ENCODE measurements at places on chromosomes 7 and 10.

- DNase-seq = no peak
Measured at GRCh38 chr10:97078261-97078937, 107.4 kb downstream of the SLIT1 start.

DNA sequence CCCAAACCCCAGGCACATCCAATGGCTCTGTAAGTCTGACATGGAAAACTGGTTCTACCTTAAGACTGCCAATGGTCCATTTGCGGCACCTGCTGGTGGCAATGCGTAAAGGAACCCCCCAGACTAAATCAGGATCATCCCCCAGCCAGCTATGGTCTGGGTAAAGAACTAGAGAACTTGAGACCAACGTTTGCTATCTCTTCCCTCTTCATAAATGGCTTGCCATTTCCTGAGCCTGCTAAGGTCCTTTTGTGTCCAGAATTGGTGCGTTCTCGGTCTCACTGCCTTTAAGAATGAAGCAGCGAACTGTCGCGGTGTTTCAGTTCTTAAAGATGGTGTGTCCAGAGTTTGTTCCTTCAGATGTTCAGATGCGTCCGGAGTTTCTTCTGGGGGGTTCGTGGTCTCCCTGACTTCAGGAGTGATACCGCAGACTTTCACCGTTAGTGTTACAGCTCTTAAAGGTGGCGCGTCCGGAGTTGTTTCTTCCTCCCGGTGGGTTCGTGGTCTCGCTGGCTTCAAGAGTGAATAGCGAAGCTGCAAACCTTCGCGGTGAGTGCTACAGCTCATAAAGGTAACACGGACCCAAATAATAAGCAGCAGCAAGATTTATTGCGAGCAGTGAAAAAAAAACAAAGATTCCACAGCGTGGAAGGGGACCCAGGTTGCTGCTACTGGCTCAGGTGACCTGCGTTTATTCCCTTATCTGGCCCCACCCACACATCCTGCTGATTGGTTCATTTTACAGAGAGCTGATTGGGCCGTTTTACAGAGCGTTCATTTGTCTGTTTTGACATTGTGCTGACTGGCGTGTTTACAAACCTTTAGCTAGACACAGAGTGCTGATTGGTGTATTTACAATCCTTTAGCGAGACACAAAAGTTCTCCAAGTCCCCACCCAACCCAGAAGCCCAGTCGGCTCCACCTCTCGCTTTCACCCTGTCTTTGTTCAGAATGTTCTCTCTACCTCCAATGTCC is 95.4 kb downstream of the ELMO1 start:
- no peak for DNase-seq

GRCh38 chr7:123608991-123609882 is 7.6 kb downstream of the ASB15 start:
- DNase-seq = no peak

GRCh38 chr10:100624298-100624697 is 88.6 kb downstream of the HIF1AN start:
- DNase-seq = no peak

DNA sequence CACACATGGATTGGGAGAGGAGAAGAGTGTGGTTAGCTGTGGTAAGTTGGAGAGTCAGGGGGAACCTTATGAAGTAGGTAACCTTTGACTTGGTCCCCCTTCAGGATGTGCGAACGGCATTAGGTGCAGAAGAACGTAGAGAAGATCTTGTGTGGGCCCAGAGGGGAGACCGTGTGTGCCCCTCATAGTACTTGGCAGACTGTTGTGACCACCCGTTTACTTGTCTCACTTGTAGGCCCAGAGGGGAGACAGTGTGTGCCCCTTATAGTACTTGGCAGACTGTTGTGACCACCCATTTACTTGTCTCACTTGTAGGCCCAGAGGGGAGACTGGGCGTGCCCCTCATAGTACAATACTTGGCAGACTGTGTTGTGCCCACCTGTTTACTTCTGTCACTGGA is 2.6 kb downstream of the GTPBP4 start:
- no peak for DNase-seq

- no peak for DNase-seq
Measured at GRCh38 chr10:80253266-80253962, 36.0 kb downstream of the MAT1A start.
